ENCODE measurements at places on chromosomes 2 and 18. TPM values are rescaled to one million over a fixed set of nuclear protein-coding genes. Genes with fewer than 3 reads are reported as not detected.

Gene LBX2
- 0.39 TPM for total RNA-seq

Gene FECH
- 34.9 TPM for total RNA-seq

Gene MRO
- not detected for total RNA-seq

Gene QPCT
- 3.9 TPM for total RNA-seq

Gene CCDC68
- total RNA-seq: 0.26 TPM

Gene PRSS56
- not detected for total RNA-seq

Gene SYT4
- total RNA-seq: not detected

Gene CNRIP1
- 44.9 TPM for total RNA-seq

Gene SLC4A5
- 0.25 TPM for total RNA-seq

Gene ITGB1BP1
- 32.5 TPM for total RNA-seq

Gene LIMS4
- 20.8 TPM for total RNA-seq

Gene ATOH8
- 21.5 TPM for total RNA-seq

Gene C18orf63
- total RNA-seq: not detected

Gene ELOA2
- total RNA-seq: not detected

Gene ACTG2
- not detected for total RNA-seq

Gene NEU2
- total RNA-seq: not detected

Gene COLEC11
- total RNA-seq: 0.13 TPM

- no peak for DNase-seq
These were observed 310.4 kb downstream of the LRRTM1 start for GRCh38 chr2:79994161-79994560.

- DNase-seq: no peak
These were observed 180.8 kb downstream of the WDR7 start for GRCh38 chr18:56831988-56832387.

- no peak for DNase-seq
These were observed 338.7 kb downstream of the CPS1 start for GRCh38 chr2:210895132-210895531.

DNA sequence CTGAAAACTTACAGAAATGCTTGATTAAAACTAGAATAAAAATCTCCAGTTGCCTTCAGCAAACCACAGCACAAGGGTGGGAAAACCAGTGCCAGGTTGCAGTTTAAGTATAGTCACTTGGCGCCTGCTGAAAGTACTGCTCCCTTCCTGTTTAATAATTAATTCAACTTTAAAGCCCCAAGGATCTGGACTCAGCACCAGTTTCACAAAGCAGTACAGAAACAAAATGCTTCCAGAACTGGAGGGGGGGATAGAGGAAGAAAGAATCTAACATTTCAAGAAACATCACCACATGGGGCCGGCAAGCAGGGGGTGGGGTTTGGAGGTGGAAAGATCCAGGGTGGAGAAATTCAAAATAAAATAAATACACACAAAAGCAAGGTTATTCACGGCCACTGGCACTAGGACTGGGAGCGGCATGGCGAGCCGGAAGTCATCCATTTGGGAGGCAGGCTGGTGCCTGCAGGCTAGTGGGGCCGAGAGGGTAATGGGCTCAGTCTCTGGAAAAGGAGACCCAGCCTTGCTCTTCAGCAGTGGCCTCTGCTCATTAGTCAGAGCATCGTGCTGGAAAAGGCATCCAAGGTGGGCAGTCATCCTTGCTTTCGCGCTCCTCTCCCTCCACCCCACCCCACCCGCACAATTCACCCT, 85.8 kb downstream of the POU3F3 start:
- DNase-seq: no peak

DNA sequence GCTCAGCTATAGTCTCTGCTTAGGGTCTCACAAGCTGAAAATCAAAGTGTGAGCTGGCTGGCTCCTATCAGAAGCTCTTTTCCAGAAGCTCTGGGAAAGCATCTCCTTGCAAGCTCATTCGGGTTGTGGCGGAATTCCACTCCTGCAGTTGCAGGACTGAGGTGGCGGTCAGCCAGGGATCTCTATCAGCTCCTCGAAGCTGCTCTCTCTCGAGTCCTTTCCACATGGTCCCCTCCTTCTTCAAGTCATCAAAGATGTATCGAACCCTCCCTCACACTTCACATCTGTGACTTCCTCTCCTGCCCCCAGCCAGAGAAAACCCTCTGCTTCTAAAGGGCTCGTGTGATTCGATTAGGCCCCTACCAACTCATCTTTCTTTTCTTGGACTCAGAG, 141.7 kb downstream of the ZFP36L2 start:
- no peak for DNase-seq

DNA sequence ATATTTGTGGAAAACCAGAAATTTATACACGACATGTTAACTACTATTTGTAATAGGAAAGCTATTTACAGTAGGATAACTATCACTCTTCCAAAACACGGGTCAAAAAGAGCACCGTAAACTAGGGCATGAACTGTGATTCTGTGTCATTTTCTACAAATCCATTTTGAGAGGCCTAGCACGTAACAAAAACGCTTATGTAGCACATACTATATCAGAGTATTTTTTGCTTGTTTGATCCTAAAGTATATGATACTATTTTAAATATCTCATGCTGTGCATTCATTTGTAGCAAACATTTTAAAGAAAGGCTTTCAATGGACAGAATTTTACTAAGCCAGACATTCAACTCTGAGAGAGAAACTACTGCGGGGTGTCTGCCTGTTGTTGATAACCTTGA, 45.1 kb downstream of the WDFY1 start:
- DNase-seq: no peak

DNA sequence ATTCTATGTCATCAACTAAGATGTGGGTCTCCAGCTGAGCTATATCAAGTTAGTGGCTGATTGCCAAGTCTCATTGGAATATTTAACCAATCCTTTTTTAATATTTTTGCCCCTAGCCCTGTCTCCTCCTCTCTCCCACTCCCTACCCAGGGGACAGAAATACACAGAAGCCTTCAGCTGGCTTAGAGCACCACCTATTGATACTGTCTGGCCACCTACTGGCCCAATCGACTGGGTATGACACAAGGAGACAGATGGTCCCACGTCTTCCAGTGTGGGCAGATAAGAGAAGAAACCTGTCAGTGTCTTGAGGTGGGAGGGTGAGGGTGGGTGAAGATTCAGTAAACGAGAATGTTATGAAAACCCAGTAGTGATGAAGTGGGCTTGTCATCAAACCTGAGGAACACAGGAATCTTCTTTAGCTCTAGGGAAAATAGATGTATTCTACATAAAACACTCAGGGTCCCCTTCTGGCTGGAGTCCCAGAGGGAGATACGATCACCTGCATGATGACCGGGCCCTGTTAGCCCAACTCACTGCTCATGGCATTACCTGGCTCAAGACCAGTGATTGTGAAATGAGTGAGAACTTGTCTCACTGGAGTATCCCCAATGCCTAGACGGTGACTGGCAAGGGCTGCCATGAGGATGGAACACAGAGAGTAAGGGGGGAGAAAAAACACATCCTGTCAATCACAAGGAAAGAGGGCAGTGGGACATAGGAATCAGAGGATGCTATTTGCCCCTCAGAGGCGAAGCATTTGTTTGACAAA, 26.7 kb downstream of the POLR1A start:
- DNase-seq: peak; percentile 41

DNA sequence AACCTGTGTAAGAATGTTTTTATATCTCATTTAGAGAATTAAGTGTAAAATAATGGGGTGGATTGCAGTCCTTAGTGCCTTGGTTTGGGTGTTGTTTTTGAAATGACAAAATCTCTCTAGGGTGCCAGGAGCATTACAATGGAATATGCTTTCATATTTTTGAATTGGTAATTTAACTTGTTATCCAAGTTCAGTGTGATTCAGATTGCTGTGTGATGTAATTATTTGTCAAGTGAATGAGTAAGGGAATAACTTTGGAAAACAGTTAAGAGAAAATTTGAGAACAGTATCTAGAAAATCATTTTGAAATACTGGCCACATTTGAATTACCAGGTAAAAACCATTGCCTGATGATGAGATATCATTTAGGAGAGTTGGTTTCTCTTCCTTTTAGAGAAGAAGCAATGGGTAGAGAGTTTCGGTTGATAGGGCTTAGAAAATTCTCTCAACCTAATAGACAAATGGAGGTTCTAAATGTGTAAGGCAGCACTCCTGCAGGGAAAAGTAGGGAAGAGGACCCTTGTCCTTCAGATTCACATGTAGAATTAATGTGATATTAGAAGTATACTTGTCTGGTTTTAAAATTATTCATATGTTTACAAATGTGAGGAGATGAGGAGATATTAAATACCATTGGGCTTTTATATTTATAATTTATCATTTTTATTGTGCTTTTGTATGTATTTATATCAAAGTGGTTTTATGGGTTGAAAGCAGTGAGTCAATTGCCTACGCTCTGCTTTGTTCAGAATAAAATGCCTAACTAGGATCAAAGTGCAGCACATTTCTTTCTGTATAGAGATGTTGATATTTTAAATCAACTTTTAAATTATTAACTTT, 124.8 kb downstream of the PHLPP1 start:
- no peak for DNase-seq

DNA sequence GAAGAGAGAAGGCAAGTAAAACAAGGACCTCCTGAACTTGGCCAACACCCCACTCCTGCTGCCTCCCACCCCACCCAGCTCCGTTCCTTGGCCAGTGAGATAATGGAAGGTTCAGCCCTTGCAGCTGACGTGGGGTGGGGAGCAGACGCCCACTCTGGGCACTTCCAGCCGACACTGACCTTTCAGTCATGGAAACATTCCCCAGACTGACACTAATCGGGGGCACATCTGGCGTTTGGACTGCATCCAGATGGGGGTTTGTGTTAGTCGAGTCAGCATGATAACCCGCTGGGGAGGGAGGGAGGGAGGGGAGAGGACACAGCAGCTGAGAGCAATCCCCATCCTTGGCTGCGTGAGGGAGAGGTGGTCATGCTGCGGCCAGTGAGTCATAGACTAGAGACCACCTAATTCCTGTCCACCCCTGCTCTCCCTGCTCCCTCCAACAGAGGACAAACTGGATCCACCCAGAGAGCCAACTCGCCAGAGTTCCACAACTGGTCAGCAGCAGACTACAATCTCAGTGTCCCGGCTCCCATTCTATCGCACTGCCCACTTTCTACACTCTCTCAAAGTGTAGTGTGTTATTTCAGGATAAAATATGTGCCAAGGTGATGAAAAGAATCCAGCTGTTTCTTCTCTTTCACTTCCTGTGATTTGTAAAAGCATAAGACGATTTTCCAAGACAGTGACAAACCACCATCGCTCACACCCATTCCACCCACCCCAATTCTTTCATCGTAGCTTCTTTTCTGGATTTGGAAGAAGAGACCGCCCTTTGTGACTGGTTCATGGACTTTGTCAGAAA, 115.4 kb upstream of the PKDCC start:
- DNase-seq: no peak

DNA sequence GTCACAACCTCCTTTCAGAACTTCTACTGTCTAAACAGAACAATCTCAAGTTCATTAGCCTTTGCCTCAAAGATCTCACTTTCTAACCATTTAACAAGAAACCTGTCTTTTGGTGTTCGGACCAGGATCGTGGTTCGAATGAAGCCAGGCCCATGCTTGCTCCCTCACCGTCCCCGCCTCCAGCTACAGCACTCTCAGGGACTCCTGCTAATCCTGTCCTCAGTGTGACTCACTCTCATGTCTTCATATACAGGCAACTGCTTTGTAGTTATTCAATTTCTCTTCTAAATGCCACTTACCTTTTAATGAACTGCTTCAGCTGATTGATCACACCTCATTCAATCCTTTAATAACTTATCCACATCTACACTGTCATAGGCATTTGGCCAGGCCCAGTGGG, 15.8 kb downstream of the SERTAD2 start:
- DNase-seq: no peak

- no peak for DNase-seq
These were observed 62.7 kb upstream of the KLF7 start for GRCh38 chr2:207228402-207228801.

- no peak for DNase-seq
These were observed 801.0 kb downstream of the TDRD15 start for GRCh38 chr2:21924640-21925285.

GRCh38 chr2:142165790-142166189, 35.0 kb upstream of the LRP1B start:
- DNase-seq: peak; percentile 77

GRCh38 chr2:74554820-74555531, 456 bp downstream of the DOK1 start:
- peak; percentile 41 for DNase-seq

GRCh38 chr2:238513346-238513745, 86.6 kb downstream of the ASB1 start:
- DNase-seq: peak; percentile 3

DNA sequence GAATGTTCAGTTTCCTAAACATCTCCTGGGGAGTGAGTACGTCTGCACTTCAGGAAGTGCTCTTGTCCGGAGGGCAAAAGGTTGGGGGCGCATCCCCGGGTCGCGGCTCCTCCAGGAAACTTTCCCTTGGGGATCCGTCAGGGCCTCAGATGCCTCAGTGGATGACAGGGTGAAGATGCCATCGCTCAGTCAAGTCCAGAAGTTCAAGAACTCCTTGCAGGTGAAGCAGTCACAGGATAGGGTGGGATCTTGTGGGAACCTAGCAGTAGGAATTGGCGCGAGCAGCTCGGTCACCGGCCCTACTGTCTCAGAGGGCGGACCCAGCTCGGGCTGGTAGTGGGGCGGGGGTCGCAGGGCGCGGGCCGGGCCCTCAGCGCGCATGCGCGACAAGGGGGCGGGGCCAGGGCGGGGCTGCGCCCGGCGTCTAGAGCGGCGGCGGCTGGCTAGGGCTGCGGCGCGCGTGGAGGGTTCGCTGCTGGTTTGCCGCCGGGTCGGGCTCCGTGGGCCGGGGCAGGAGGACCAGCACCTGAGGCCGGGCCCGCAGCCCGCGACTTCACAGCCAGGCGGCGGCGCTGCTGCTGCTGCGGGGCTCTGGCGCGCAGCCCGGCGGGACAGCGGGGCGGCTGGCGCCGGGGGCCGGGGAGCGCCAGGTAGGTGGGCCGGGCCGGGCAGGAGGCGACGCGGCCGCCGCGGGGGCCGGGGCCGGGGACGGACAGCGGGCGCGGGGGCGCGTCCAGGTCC, at the start of gene INPP4A:
INPP4A (plus strand) TSS at position 423 of the 741 bp plus-strand sequence. CDS start 75,191 bp downstream, outside the sequence.
- peak; percentile 82 for DNase-seq

DNA sequence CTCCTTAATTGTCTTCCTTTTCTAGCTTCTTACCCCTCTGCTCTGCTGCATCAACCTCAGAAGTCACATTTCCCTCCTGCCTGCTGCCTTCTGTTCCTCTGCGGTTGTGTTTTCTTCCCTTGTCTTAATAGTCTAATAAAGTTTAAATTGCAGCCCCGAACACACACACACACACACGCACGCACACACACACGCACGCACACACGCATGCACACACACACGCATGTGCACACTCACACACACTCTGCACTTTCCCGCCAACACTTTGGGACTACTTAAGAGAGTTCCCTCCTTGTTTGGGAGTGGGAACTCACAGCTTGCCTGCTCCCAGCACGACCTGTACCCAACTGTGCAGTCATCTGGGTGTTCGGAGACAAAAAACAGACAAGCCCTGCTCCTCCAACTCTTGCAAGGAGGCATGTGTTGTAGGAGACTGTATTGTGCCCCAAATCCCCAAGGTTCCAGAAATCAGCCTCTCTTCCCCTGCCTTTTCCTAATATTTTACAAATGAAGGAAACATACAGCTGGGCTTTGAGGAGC, 99.1 kb downstream of the SETBP1 start:
- DNase-seq: no peak

DNA sequence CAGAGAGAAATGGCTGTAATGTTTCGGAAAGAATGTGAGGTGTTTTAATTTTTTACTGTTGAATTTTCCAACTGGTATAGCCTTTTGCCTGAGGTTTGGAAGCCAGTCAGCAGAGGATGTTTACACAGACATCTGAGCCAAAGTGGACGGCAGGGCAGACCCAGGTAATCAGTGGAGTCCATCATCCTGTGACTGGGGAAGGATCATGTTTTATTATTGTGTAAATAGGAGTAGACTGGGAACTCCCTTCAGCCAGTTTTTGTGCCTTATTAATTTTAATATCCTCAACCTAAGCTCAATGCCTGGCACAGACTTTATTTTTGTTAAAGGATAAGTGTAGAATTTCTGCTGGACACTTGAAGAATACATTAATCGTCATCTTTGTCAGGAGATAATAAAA, 142.0 kb upstream of the GAREM1 start:
- no peak for DNase-seq

Measured in dermis microvascular lymphatic vessel endothelial cell (primary cell).